PC-9 (cell line): ENCODE measurements at places on chromosomes 1 and 21. TPM values are rescaled to one million over a fixed set of nuclear protein-coding genes. Genes with fewer than 3 reads are reported as not detected.

GRCh38 chr1:77556045-77556444 lies 126.4 kb downstream of the ZZZ3 start:
- DNase-seq, result no peak

GRCh38 chr21:35208810-35209517 lies 159.9 kb upstream of the RUNX1 start:
- DNase-seq, result no peak

GRCh38 chr21:14888202-14888601 lies 176.6 kb downstream of the NRIP1 start:
- DNase-seq, result no peak

- no peak for DNase-seq
Observed at GRCh38 chr1:61654067-61654466, 70.9 kb downstream of the TM2D1 start.

DNA sequence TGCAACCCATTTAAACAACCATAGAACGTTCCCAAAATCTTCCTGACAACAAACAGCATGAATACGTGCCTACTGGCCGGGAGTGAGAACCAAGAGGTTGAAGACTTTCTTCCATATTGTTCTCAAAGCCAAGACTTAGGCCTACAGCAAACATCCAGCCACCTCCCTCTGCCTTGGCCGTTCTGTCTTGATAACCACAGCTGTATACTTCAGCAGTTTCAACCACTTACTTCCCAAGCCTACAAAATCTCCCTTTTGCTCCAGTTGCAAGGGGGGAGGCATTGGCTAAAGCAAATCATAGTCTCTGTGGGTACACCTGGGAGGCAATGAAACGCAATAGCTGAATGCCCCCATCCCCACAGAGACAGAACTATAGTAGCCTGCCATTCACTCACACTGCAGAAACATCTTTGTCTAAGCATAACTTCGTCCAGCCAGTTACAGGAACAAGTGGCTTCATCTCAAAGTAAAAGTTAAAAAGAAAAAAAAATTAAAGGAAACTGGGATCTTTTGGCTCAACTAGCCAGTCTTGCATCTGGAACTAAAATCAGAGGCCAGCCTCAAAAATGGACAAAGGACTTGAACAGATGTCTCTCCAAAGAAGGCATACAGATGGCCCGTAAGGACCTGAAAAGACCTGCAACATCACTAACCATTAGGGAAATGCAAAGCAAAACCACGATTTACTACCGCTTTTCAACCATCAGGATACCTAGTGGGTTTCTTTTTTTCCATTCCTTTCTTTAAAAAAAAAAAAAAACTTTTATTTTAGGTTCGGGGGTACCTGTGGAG lies 186.0 kb downstream of the PSMG1 start:
- DNase-seq, result no peak

DNA sequence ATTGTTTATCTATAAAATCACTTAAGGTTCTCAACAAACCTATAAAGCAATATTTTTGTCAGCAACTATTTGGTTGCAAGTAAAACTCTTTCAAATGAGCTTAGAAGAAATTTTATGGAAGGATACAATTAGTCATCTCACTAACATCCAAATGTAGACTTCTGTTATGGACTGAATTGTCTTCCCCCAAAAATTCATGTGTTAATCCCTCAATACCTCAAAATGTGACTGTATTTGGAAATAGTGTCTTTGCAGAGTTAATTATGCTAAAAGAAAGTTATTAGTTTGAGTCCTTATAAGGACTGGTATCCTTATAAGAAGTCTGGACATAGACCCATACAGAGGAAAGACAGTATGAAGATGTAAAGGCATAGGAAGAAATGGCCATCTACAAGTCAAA lies 357.8 kb upstream of the PRMT6 start:
- DNase-seq, result no peak

DNA sequence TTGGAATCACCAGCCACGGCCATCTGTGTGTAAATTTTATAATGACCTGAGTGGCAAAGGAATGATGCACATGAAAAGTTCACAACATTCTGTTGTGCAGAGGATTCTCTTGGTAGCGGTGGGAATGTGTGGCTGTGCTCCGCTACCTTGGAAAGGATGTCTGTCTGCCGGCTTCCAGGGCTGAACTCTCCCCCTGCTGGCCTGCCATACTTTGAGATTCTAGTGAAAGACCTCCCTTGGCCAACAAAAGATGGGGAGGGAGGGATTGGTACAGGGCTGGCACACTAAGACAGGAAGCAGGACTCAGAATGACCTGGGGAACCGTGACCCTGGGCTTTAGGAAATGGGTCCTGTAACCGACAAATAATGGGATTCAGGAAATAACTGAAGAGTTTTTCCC lies 194.5 kb upstream of the PLD5 start:
- no peak for DNase-seq

DNA sequence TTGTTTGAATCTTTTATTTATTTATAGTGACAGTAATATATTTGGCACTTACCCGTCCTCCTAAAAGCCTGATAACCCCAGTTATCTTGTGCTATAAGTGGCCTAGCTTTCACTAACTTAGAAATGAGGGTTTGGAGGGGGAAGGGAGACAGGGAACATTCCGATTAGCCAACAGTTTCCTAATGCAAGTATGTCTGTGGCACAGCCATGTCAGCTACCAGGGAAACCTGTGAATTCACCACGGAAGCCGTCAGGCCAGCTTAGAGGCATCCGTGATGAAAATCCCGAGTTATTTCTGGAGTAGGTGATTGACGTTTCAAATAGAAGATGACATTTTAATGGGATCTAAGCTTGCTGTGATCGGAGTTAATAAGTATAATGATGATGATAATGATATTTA lies 39.4 kb upstream of the BCL10 start:
- no peak for DNase-seq

GRCh38 chr1:29195881-29196291 lies 14.2 kb upstream of the SRSF4 start:
- DNase-seq, result no peak

DNA sequence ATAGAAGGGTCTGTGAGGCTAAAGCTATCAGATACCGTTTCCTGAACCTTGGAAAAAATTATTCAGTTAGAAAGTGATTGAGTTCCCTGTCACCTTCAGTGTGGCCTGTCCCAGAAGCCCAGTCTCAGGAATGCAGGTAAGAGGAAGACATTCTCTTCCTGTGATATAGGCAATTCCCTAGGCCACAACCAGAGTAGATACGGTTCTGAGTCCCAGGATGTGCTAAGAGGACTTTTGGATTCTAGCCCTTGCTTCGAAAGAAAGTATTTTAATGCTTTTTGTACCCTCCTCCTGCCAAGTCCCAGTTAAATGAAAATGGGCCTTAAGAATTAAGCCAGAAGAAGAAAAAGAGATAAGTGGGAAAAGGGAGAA lies 313.5 kb upstream of the PLXNA2 start:
- DNase-seq, result no peak

DNA sequence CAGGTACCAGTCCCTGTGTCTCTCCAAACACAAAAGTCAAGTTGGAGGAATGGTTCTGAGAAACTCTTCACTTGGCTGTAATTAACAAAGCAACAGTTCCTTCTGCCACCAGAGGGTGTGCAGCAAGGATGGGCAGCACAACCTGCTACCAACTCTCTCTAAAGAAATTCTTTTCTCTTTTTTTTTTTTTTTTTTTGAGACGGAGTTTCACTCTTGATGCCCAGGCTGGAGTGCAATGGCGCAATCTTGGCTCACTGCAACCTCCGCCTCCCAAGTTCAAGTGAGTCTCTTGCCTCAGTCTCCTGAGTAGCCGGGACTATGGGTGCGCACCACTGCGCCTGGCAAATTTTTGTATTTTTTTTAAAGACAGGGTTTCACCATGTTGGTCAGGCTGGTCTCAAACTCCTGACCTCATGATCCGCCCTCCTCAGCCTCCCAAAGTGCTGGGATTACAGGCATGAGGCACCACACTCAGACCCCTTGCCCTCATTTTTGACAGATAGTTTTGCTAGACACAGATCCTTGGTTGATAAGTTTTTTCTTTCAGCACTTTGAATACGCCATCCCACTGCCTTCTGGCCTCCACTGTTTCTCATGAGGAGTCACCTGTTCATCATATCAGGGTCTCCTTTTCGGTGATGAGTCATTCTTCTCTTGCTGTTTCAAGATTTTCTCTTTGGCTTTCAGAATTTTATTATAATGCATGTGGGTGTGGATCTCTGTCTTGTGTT lies 12.1 kb upstream of the DEGS1 start:
- peak; percentile 45 for DNase-seq

GRCh38 chr1:185849014-185849413 lies 114.8 kb downstream of the HMCN1 start:
- DNase-seq, result no peak

GRCh38 chr1:164742745-164743144 lies 183.8 kb downstream of the PBX1 start:
- no peak for DNase-seq

- no peak for DNase-seq
Observed at GRCh38 chr21:42202321-42202720, 16.6 kb upstream of the ABCG1 start.

GRCh38 chr1:220113136-220113695 lies 19.3 kb downstream of the IARS2 start:
- DNase-seq, result no peak

- DNase-seq, result no peak
Observed at GRCh38 chr1:48676376-48676775, 100.3 kb downstream of the BEND5 start.

GRCh38 chr1:216666441-216666840 lies 56.8 kb downstream of the ESRRG start:
- DNase-seq, result no peak

Gene AVPR1B
- total RNA-seq, result not detected in 2 replicates

Gene ACTA1
- not detected in 2 replicates for total RNA-seq

Gene SPATC1L
- total RNA-seq, result 31.8 and 32.7 TPM in 2 replicates

Gene MAEL
- not detected in 2 replicates for total RNA-seq

Gene LENEP
- total RNA-seq, result 1.2 and 1.3 TPM in 2 replicates

Gene KCNA2
- not detected in 2 replicates for total RNA-seq

Gene OR14K1
- total RNA-seq, result not detected in 2 replicates

Gene F13B
- total RNA-seq, result not detected in 2 replicates

Gene SMIM11
- total RNA-seq, result 3.1 and 18.1 TPM in 2 replicates

Gene FNBP1L
- total RNA-seq, result 34.1 and 34.3 TPM in 2 replicates

Gene ASCL5
- total RNA-seq, result 0.24 and 0.38 TPM in 2 replicates
